ENCODE measurements at places on chromosomes 1 and 21.

DNA sequence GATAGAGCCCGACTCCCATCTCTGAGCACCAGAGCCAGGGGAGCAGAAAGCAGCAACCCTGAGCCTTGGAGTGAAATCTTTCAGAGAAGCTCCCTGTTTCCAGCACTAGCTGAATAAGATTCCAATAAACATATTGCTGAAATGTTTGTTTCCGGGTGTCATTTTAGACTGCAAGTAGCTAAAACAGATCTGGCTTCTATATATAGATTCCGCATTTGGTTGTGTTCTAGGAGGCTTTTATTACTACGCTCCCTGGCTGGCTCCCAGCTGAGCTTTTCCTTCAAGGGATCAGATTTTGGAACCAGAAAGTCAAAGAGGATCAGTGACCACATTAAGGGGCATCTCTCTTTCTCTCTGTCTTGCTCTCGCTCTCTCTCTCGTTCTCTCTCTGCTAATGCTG lies 88.2 kb downstream of the PAPPA2 start:
- DNase-seq, result no peak

GRCh38 chr1:86705665-86705985 lies 1.2 kb downstream of the SH3GLB1 start:
- no peak for DNase-seq

DNA sequence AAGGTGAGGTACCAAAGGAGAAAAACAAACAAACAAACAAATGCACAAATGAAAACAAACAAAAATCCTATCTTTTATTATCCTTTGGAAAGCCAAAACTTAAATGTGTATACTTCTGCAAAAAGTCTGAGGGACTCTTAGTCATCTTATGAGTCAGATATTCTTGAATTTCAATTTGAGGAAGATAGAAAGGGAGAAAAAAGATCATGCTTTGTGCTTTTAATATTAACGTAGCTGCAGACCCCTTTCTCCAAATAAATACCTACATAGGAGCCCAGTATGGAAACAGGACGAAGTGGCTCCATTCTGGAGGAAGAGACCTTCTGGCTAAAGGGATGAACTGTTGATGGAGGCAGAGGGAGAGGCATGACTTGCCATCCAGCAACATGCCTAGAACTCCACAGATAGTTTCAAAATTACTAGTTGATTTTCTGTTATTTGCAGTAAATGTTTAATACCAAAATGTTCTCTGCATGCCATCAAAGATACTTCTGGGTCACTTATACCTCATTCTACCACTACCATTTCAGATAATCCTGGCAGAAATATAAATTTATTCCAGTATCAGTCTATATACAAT lies 25.4 kb downstream of the NUP210L start:
- no peak for DNase-seq

DNA sequence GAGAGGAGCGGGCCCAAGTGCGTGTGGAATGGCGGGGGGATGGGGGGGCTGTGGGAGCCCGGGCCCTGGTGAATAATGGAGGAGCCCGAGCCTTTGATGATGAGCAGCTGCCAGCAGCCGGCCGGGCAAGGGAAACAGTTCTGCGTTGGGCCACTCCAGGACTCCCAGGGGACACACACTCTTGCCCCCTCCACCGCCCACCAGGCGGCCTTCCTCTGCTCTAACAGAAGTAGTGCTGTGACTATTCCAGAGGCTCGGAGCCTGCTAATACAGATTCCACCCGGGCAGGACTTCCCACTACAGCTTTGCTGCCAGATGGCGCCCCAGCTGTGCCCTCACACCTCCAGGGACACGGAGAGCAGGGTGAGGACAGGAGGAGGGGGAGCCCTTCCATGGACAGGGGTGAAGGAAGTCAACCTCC lies 48.2 kb upstream of the LRP8 start:
- DNase-seq, result peak; percentile 7

DNA sequence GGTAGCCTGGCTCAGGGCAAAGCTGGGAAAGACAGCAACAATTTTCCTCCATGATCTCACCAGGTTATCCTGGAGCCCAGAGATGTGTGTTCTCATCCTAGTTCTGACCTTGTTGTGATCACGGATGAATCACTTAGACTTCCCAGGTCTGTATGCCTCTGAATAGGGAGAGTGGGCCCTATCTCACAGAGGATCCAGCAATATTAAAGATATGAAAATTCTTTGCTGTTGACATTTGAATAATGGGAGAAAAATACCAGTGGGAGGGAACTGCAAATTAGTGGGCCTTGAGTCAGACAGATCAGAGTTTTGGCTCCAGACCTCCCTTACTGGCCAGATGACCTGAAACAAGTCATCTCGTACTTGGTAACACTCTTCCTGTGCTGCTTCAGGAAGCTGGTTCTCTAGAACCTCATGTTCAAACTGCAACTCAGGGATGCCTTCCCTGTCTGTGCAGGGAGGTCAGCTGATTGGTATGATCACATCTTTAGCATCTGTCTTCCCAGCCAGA lies 32.8 kb upstream of the RNF19B start:
- no peak for DNase-seq

DNA sequence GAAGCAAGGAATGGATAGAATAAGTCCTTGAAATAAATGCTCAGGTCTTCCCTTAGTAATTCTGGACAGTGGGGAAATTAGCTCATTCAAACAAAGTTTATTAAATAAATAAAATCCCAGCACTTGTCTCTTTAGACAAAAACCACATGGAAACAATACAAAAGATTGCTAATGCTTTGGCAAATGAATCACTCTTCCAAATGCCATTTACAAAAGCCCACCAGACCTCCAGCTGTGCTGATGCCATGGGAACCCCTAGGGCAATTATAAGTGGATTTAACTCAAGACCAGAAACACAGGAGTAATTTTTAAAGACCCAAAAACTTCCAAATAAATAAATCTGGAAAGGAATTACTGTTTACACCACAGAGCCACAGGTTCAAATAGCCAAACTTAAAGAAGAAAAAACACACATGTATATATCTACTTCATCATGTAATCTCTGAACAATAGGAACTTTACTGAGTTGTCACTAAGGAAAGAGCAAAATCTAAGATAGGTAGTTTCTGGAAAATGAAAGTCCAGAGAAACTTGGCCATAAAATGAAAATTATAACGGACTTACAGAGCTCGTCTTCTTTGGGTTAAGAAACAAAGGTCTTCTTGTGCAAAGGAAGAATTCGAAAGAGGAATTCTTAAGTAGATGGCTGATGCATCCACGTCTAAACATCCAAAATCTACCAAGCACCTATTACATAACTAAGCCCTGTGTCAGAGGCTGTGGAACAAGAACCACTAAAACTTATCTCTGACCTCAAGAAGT lies 399.4 kb downstream of the SMYD3 start:
- DNase-seq, result no peak

GRCh38 chr1:61797045-61797755 lies 54.9 kb downstream of the PATJ start:
- no peak for DNase-seq

GRCh38 chr1:72202761-72203160 lies 79.6 kb downstream of the NEGR1 start:
- no peak for DNase-seq

- no peak for DNase-seq
Observed at GRCh38 chr1:59194621-59195020, 102.3 kb upstream of the FGGY start.

GRCh38 chr1:119737040-119737682 lies 25.4 kb downstream of the PHGDH start:
- DNase-seq, result no peak

DNA sequence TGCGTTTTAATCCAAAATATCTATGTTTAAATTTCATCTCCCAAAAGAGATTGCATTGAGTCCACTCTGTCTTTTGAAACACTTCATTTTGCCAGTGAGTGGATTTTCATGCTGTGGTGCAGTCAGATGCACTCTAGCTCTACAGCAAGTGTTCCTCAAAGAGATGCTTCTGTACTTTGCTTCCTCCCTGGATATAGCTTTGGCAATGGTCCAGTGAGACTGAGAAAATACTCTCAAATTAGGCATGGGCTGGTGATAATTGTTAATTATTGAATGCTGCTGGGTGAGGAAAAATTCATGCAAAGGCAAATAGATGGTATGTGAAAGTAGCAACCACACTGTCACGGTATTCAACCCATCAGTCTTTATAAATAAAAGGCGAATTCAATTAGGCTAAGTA lies 396.9 kb downstream of the ADGRL2 start:
- no peak for DNase-seq

- no peak for DNase-seq
Observed at GRCh38 chr1:40588586-40588985, 57.1 kb downstream of the ZNF684 start.

DNA sequence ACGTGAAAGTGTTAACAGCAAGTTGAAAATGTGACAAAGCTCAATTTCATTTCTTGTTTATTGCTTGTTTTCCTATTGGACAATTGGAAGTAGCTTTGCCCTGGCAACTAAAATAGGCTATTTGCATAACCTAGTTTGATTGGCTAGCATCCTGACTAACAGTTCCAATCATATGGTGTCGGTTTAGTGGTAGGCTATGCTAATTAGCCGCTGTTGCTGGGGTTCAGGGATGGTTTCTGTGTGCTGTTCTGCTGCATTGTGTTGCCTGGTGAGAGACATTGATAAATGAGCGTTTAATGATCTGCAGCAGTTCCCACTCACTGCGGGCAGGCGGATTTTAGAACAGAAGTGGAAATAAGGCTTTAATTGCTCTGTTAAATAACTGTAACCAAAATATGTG lies 68.5 kb downstream of the DYRK1A start:
- no peak for DNase-seq

- DNase-seq, result no peak
Observed at GRCh38 chr21:33844104-33844889, 71.3 kb downstream of the ATP5PO start.

DNA sequence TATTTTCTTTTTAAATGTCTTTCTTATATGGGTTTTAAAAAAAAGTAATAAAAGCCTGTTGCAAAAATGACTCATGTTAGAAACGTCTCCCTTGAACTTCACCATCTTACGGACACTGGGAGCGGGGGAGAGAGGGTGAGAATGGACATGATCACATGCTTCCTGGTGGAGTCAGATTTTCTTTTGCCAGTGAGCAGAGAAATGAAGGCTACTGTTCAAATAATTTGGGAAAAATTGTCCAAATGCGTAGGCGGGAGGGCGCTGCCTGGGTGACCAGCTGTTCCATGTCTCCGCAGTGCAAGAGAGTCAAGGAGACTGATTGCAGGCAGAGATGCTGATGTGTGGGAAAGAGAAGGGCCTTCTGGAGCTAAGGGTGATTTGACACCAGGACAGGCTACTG lies 23.1 kb downstream of the EIF2D start:
- no peak for DNase-seq

- peak; percentile 97 for DNase-seq
Observed at GRCh38 chr1:205351984-205352713, 4.6 kb downstream of the KLHDC8A start.

DNA sequence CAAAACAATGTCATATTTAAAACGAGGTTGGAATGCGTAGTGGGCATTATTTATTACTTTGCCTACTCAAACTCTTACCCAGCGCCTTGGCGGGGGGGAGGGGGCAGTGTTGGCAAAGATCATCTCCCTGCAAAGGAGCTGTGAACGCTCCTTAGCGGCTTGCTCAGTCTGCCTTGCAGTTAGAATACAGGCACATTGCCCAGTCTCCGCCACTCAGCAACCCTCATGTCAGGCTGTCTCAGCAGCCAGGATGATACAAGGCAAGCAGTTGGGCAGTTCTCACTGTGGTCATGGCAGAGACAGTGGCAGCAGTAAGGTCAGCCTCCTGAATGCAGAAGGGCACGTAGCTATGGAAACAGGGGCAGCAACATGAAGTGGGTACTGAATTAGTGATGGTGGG lies 170.4 kb upstream of the KCNK2 start:
- no peak for DNase-seq

- DNase-seq, result no peak
Observed at GRCh38 chr1:209831615-209832014, 3.8 kb downstream of the UTP25 start.

DNA sequence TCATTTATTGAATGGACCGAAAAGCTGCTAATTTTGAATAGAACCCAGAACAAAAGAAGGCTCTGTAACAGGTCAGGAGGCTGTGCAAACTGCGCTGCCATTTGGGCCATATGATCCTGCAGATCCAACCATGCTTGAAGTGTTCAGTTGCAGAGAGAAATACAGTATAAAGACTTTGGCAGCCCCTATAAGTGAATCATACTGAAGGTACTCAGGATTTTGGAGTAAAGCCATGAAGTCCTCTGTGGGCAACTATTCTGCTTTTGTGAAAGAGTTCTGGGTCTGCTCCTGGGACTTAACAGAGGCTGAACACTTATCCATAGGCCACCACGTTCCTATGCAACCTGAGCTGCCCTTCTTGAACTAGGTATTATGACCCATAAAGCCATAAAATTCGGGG lies 1613.6 kb upstream of the PRMT6 start:
- no peak for DNase-seq

GRCh38 chr1:44684525-44684924 lies 10.0 kb downstream of the ARMH1 start:
- DNase-seq, result no peak

DNA sequence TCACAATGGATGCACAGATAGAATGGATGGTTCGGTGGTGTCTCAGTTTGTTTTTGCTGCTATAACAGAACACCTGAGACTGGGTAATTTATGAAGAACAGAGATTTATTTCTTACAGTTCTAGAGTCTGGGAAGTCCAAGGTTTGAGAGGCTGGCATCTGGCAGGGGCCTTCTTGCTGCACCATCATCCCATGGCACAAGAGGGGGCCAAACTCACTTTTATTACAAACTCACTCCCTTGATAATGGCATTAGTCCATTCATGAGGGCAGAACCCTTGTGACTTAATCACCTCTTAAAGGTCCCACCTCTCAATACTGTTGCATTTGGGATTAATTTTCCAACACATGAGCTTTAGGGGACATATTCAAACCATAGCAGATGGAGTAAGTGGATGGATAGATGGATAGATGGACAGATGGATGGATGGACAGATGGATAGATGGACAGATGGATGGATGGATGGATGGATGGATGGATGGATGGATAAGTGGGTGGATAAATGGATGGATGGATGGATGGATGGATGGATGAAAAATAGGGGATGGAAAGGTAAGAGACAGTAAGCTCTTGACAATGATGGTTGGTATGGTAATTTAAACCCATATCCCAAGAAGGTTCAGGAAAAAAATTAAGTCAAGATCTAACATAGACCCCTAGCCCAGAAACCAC lies 16.5 kb downstream of the CAMK2N1 start:
- DNase-seq, result no peak

GRCh38 chr1:95022644-95022926 lies 50.2 kb downstream of the ALG14 start:
- no peak for DNase-seq

- DNase-seq, result no peak
Observed at GRCh38 chr1:209732725-209733124, 23.1 kb upstream of the TRAF3IP3 start.

GRCh38 chr1:201582705-201583442 lies 43.9 kb downstream of the NAV1 start:
- no peak for DNase-seq
